AG20443 (cell line): ENCODE measurements at places on chromosomes 1 and 21.

GRCh38 chr1:113615425-113615824, 143.9 kb downstream of the PHTF1 start:
- no peak for DNase-seq

- peak; percentile 45 for DNase-seq
Measured at GRCh38 chr1:65958561-65959350, 166.1 kb downstream of the PDE4B start.

- no peak for DNase-seq
Measured at GRCh38 chr1:215076322-215076721, 6.2 kb upstream of the KCNK2 start.

DNA sequence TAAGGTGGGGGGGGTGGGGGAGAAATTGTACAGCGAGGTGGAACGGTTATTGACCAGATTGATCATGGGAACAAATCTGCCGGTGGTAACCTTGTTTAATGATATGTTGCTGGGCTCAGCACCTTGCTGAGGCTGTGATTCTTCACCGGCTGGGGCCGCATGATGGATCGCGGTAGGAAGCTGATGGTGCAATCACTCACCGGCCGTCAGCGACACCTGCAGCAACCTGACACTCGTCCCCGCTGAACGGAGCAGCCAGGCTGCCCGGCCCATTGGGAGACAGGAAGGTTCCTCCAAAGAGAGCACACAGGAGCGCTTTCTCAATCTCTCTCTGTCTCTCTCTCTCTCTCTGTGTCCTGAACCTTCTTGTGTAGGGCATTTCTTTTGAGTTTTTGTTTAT, 128.5 kb upstream of the RRP15 start:
- DNase-seq = no peak

- no peak for DNase-seq
Measured at GRCh38 chr1:173020138-173020750, 30.5 kb downstream of the TNFSF18 start.

DNA sequence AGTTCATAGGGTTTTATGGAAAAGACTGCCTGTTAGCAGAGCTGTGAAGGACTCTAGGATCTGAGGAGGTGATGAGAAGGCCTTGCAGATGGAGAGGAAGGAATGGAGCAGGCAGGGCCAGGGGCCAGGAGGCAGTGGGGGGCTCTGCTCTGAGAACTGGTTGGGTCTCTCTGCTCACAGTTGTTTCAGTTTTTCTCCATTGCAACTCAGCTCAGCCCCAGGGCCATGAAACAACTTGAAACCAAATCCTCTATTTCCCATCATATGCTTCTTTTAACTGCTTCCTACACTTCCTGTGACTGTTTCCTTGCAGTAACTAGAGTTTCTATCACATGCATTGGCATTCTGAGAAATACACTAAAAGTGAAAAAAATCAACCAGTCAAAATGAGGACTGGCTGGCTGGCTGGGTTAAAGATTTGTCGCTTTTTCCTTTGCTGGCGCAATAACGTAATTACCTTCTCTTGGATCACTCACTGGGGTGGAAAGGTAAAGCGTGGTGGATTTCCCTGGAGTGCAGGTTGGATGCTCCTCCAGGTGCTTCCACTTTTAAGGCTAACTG, 172.0 kb downstream of the CDC7 start:
- no peak for DNase-seq

- no peak for DNase-seq
Measured at GRCh38 chr1:203183828-203184227, 2.7 kb downstream of the CHI3L1 start.

GRCh38 chr21:42515708-42516502, 2.3 kb downstream of the SLC37A1 start:
- DNase-seq = no peak

- peak; percentile 54 for DNase-seq
Measured at GRCh38 chr1:156912861-156913808, 7.3 kb upstream of the LRRC71 start.

- DNase-seq = no peak
Measured at GRCh38 chr1:95793893-95794292, 559.9 kb downstream of the RWDD3 start.

DNA sequence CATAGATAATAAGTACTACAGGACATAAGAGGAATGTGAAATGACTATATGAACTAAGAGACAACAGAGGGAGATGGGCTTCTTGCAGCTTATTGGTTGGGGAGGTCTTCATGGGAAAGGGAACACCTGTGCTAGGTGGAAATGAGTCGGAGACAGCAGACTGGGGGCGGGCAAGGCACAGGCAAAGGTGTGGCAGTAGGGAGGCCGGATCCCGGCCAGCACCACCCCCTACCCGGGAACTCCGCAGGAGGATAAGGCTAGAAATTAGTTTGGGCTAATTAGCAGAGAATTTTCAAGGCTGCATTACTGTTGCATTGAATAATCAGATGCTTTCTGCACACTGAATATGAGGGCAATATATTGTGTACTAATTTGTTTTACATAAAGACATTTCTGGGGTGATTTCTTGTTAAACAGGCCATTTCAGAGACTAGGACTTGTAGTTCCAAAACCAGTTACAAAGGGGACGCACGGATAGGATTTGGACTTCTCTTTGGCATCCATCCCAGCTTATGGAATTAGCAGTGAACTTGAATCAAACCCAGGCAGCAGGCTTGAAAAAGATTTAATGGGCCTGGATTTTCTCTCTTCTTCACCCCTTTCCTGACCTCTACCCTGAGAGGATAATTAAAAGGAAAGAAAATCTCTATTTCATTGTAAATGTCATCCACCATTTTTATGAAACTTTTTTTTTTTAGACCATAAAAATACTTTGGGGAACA, 2.2 kb upstream of the HUNK start:
- no peak for DNase-seq

DNA sequence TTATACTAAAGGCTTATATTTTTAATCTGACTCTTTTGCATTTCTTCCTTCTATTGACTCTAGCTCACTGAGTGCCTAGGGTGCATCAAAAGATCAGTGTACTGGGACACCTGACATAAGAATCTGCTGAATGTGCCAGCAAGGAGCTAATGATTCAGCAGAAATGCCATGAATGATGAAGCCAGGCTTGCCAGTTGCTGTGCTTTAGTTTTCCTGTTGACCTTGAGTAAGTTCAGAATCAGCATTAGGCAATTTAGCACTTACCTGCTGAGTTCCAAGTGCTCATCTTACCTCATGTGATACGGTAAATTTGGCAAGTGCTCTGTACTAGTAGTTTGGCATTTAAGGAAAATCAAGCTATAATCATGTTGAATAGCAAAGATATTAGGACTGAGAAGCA, 523.2 kb upstream of the B3GALT2 start:
- DNase-seq = no peak

DNA sequence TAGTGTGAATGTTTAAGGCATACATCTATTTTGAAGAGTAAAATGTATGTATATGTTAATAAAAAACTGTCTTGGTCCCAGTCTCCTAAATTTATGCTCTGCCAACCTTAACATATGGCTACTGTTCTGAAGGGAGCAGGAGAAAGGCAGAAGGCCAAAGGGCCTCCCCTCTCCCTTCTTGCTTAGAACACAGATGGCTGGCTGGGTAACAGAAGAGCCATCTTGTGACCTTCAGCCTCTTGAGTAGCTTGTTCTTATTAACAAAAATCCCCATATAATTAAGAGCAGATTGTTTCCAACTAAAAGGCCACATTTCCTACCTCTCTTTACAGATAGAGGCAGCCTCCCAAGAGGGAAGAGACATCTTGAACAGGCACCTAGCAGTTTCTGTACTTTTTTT, 36.1 kb downstream of the EPB41 start:
- no peak for DNase-seq
